Activated T-cell treated with anti-CD3 and anti-CD28 coated beads, Interleukin-2, amount 50 U/mL, for 1 hour (primary cell): ENCODE measurements at places on chromosomes 7 and 10.

DNA sequence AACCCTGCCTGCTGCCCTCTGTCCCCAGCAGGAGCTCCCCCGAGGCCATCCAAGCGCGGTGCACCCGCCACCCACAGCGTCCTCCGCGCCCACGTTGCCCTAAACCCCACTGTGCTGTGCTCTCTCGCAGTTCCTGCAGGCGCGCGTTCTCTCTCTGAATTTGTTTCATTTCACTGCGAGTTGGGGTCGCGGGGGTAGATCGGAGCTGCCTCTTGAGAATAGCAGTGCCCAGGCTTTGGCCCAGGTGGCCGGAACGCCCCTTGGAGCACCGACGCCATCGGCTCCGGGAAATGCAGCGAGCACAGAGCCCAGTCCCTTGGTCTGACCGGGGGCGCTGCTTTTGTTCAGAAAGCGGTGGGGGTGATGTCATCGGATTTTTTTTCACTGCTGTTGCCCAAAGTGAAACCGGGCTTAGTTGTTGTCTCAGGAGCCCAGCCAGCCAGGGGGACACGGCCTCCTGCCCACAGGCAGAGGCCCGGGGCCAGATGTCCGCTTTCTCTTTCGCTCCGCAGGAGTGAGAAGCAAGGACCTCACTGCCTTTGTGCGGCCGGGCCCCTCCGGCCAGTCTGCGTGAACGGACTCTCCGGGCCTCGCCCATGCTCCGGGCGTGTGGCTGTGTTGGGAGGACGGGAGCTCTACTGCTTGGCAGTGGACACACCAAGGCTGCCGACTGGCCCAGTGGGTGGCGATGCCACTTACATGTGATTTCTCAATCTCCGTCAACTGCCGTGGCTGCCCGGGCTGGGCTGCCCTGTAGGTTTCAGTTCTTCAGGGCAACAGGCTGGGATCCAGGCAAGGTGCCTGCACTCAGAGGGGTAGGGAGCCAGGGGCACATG lies 43.1 kb downstream of the FOXK1 start:
- DNase-seq = peak; percentile 61

GRCh38 chr10:77770868-77771175 lies 133.2 kb upstream of the KCNMA1 start:
- DNase-seq = no peak

DNA sequence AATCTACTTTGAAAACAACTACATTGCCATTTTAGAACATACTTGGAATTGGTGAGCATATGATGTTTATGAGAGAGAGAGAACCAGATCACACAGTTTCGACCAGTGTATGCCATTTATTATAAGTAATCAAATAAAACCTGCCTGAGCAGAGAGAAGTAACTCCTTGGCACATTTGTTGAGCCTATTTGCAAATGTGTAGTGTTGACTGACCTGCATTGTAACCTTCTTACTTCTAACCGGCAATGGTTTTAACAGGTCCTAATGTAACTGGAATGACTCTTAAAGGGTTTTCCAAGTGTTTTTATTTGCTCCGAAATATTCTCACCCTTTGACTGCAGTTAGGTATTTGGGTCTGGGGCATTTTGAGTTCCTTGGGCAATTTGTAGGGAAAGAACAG lies 167.6 kb downstream of the POU6F2 start:
- no peak for DNase-seq

GRCh38 chr7:12139416-12139815 lies 71.7 kb upstream of the TMEM106B start:
- no peak for DNase-seq

GRCh38 chr7:135831455-135832195 lies 83.0 kb upstream of the FAM180A start:
- DNase-seq = no peak

GRCh38 chr7:92767437-92767836 lies 68.9 kb downstream of the CDK6 start:
- no peak for DNase-seq
